CD8-positive, alpha-beta memory T cell (primary cell): ENCODE measurements at places on chromosomes 11 and 22.

DNA sequence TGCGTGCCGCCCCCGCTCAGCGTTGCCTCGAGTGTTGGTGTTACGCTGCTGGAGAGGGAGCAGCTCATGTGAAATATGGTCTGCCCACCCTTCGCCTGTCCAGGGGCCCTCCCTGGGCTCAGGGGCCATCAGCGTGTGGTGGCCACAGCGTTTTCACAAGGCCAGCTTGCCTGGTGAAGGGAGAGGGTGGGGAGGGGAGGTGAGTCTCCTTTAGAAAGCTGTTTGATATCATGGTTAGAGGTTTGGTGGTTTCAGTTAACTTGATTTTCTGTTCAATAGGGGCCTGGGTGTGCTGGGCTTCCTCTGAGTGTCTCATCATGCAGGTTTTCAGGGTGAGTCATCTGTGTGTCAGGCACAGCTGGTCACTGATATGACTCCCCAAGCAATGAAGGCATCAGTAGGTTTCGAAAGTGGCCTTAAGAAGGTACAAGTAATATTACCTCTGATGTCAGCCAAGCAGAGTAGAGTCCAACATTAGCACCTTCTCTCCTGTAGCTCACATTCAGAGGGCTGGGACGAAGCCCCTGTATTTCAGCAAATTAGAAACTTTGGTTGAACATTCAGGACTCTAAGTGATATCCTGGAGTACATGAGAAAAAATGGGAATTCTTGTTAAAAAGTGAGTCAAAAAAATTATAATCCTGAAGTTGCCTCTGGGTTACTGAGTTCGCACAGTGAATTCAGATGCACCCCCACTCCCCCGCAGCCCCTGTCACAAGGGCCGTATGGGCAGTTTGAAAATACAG is 172.5 kb downstream of the TBC1D22A start:
- DNase-seq, result no peak

DNA sequence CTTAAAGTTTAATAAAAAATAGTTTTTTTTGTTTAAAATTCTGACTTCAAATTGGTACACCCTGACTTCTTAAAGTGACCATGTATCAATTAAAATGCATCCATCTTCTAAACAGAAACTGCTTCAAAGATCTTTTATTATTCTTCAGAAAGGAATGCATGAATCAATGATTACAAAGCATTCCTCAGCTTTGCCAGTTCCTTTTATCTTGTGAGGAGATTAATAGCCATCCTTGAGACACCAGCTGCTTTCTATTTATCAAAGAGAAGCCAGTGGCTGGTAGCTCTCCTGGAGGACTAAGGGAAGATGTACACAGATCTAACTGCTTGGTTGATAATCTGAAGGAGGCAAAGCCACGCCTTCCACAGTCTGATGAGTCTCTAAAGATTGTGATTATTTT is 2222.5 kb downstream of the LRRC4C start:
- DNase-seq, result no peak

DNA sequence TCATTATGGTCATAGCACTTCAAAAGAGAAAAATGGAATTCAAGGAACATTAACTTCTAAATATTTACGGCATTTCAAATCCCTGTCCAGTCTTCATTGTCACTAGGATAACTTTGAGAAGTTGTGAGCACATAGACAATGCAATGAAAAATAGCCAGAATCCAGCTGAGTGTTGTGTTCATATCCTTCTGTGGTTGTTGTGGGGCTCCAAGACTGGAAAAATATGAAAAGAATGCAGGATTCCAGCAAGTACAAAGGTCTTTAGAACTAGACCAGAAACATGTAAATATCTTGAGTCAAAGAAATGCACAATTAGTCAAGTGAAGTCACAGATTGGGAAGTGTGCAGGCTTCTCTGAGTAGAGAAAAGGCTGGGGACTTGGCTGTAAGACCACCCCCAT is 68.7 kb downstream of the WT1 start:
- no peak for DNase-seq

DNA sequence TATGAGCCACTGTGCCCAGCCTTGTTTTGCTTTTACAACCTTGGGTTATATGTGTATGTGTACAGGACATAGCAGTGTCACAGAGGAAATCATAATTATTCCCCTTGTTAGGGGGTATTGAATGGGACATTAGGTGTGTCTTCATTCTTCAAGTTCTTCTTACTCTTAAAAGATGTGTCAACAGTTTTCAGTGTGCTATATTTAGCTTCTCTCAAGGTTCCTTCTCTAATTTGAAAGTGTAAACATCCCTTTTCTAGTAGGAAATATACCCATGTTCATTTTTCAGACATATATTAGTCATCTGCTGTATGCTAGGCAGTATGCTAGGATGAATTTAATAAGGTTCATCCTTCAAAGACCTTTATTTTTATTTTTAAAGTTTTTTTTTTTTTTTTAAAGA is 17.1 kb downstream of the PCF11 start:
- DNase-seq, result no peak

GRCh38 chr11:117374316-117375055 is 46.8 kb downstream of the CEP164 start:
- DNase-seq, result no peak

DNA sequence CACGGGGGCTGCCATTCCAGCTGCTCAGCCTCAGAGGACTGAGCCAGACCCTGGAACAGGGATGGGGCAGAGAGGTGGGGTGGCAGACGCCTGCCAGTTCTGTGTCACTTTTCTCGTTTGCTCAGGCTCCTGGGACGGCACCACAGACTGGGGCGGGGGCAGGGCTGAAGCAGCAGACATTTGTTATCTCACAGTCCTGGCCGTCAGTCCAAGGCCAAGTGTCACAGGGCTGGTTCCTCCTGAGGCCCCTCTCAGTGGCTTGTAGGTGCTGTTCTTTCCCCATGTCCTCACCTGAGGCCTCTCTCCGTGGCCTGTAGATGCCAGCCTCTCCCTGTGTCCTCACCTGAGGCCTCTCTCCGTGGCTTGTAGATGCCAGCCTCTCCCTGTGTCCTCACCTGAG is 24.7 kb downstream of the TPCN2 start:
- DNase-seq, result no peak
